ENCODE measurements at places on chromosomes 12 and 14.
A peak's percentile ranks its signal among the peaks of the same experiment; 100 is the strongest.

- DNase-seq = no peak
Observed at GRCh38 chr14:90291699-90292098, 35.3 kb downstream of the PSMC1 start.

DNA sequence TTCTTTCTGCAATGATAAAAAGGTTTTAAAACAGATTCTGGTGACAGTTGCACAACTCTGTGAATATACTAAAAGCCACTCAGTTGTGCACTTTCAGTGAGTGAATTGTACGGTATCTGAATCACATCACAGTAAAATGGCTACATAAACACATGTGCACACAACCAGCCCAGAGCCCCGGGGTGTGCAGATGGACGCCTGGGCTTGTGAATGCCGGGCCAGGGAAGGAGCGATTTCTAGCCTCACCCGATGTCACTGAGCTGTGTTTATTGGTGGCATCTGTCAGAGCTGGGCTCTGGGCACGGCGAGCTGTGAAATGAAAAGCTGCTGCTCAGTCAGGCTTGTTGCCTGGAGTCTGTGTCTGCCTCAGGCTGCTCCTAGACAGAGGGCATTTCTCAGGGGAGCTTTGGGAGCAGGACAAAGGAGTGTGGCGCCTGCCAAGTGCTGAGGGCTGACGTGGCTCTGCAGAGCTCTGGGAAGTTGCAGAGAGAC, 25.9 kb downstream of the RHOF start:
- DNase-seq = peak; percentile 94

GRCh38 chr12:67469666-67470065, 178.9 kb upstream of the DYRK2 start:
- DNase-seq = no peak

- DNase-seq = no peak
Observed at GRCh38 chr12:27951898-27952297, 20.6 kb downstream of the PTHLH start.

- no peak for DNase-seq
Observed at GRCh38 chr12:93734784-93735183, 57.6 kb downstream of the CRADD start.

- DNase-seq = no peak
Observed at GRCh38 chr12:77433799-77434198, 368.4 kb upstream of the E2F7 start.

GRCh38 chr14:104249089-104249488, 110.7 kb downstream of the KIF26A start:
- DNase-seq = no peak

- peak; percentile 89 for DNase-seq
Observed at GRCh38 chr12:122860040-122860853, 25.0 kb downstream of the HIP1R start.

GRCh38 chr12:132452596-132453350, 37.2 kb upstream of the FBRSL1 start:
- no peak for DNase-seq

DNA sequence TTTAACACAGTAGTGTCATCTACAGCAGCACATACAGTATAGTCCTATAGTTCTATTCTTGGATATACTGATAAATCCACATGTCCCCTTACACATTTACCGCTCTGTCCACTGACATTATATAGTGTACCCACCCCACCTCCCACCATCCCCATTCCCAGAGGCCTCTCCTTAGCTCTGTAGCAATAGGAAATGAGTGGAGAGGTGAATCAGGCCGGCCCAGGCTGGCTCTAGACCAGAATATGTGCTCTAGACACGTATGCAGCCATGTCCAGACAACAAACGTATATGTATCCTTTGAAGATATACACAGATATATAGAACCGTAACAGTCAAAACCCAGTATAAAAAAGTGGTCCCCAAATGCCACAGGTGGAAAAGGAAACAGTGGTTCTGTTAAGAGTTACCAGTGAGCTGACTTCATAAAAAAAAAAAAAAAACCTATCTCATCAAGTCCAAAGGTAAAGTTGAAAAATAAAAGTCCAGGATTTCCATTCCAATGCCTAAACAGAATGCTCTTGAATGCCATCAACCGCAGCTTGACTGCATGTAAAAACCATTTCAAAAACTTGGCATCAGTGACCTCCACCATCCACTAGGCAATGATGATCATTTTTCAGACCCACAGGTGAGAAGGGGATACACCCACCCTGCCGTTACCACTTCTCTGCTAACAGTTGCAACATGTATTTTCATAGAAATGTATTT, 16.7 kb downstream of the EGLN3 start:
- no peak for DNase-seq
